Esophagus muscularis mucosa (tissue), 4 donors: ENCODE measurements at places on chromosomes 3 and 15. TPM values are rescaled to one million over a fixed set of nuclear protein-coding genes. Genes with fewer than 3 reads are reported as not detected.
A peak's percentile ranks its signal among the peaks of the same experiment; 100 is the strongest.

DNA sequence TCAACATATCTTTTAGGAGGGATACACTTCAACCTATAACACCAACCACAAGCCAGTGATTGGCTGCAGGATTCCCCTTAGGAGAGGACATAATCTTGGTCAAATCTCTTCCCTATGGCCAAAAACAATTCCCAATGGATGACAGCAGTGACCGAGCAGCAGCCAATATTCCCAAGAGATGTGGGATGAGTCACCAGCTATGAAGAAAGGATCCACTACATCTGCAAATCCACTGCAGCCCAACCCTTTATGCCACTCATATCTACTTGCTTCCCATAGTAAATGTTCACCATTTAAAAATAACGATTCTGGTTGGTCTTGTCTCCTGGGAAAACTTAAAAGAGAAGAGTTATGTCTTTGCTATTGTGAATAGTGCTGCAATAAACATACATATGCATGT lies 4.5 kb upstream of the IQCF5 start:
- DNase-seq = peak; percentile 39

DNA sequence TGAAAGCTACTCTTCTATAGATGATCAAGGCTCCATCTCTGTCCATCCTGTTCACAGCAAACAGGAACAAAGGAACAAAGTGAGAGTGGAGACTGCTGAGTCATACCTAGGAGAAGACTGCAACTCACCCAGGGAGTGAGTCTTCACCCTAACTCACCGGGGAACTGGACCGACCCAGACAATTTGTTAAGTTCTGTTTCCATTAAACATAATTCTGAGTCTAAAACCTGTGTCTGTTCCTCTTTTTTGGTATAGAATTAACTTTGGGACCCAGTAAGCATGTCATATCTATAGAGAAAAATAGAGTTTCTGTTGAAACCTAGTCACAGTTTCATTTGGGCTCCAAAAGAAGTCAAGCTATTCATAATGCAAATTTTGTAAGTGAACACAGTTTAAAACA lies 21.6 kb downstream of the CCDC80 start:
- DNase-seq = no peak

- DNase-seq = no peak
Observed at GRCh38 chr15:86555939-86556338, 476.3 kb downstream of the AGBL1 start.

- DNase-seq = no peak
Observed at GRCh38 chr15:63243101-63243500, 34.3 kb upstream of the APH1B start.

DNA sequence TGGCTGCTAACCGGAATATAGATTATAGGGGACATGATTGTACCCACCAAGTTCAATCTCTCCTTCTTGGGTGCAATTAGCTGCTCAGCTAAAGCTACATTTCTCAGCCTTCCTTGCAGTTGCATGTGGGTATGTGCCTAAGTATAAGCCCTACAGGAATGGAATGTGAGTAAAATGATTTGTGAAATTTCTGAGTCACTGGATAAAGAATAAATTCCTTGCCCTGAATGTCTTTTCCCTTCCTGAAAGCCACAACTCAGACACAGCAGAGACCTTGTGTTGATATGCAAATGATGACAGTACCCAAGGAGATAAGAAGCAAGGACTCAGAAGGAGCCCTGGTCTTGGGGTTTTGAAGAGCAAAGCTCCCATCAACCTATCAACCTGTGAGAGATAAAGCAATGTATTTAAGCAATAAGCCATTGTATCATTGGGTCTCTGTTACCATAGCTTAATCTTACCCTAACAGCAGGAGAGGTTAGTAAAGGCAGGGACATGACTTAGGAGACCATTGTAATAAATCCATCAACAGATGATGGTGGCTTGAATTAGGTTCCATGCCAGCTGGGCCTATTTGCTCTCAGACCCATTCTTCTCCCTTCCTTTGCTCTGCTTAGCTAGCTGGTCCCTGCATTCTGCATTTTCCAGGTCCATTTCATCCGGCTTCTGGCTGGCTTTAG lies 25.6 kb upstream of the ZNF280D start:
- DNase-seq = no peak

- no peak for DNase-seq
Observed at GRCh38 chr3:15300323-15301078, 31.9 kb downstream of the SH3BP5 start.

GRCh38 chr3:125398952-125399351 lies 23.8 kb upstream of the ZNF148 start:
- DNase-seq = no peak

DNA sequence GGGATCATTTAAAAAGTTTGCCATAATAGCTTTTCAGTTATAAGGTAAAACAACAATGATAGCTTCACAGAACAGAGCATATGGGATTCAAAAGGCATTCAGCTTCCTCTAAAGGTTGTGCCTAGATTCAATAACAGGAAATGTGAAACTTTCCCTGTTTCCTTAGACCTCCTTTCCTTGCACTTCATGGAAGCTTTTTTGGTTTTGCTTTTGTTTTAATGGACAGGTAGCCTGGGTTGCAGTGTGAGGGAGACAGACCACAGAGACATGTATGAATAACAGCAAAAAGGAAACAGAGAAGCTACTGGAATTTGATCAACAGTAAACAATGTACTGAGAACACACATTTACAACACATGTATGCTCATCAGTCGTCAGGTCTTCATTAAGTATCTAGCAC lies 2.3 kb upstream of the TNFAIP8L3 start:
- no peak for DNase-seq

- no peak for DNase-seq
Observed at GRCh38 chr3:45665101-45665572, 24.1 kb upstream of the SACM1L start.

DNA sequence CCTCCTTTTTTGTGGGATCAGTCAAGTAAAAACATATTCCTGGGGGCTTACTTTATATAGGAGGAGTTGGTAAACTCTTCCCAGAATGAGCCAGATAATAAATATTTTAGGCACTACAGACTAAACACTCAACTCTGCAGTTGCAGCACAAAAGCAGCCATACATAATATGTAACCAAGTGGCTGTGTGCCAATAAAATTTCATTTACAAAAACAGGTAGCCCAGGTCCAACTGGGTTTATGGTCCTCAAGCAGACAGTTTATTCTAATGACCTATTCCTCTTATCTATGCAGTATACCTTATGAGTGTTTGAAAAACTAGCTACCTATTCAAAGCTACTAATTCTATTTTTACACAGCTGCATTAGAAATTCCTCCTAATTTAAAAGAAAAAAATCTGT lies 61.8 kb downstream of the FAIM start:
- DNase-seq = no peak

DNA sequence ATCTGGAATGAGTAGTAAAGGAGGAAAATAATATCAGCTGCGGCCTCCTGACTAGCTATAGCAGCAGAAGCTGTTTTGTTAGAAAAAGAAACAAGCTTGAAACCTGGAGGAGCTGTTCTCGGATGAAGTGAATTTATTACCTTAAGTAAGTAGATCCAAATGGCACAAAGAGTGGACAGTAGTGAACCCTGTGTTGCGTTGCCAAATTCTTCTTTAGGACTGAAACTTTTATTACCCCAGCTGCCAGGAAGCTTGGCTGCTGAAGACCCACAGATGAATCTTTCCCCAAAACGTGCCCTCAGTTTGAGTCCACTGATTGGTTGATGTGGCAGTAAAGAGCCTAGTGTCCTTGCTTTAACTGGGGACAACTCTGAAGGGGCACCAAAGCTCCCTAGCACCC lies 366.8 kb upstream of the GBE1 start:
- no peak for DNase-seq

- no peak for DNase-seq
Observed at GRCh38 chr3:15694628-15695027, 93.1 kb downstream of the BTD start.

DNA sequence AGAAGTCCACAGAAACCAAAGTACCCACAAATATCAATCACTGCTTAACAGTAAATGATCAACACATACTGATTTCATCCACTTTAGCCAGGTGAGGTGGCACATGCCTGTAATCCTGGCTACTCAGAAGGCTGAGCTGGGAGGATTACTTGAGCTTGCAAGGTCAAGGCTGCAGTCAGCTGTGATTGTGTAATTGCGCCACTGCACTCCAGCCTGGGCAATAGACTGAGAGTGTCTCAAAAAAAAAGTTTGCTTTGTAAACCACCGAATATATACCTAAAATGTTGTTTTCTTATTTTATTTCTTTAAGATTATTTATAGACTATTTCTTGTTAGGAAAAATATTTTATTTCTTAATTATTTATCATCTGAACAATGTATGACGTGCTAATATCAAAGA lies 8.7 kb upstream of the ATP13A4 start:
- peak; percentile 53 for DNase-seq

DNA sequence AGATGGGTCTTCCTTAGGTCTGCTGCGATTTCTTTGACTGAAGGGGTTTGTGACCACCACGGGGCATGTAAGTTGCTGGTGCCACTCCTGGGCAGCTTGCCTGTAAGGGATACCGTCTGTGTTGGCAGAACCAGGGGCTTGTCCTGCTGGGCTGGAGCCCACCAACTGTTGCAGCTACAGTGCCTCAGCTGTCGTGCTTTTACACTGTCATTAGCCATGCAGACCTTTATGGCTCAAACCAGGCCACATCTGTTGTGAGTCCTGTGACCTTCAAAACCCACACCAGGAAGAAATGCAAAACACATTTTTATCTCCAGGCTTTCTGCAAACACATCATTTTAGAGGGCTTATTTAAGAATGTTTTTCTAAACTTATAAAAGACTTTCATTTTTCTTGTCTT lies 168.7 kb downstream of the PTPRG start:
- no peak for DNase-seq

GRCh38 chr3:166071-166470 lies 30.5 kb upstream of the CHL1 start:
- DNase-seq = no peak

DNA sequence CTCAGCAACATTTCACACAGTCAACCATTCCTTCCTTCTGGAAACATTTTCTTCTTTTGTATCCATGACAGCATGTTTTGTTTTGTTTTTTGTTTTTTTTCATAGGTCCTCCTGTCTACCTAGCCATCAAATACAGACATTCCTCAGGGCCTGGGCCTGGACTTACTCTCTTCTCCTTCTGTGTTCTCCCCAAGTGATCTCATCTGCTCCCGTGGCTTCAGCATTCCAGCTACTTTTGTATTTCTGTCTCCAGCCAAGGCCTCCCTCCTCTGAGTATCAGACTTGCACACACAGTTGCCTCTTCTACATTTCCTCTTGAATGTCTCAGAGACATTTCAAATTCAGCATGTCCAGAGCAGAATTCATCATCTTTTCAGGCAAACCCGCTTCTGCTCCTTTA lies 82.4 kb downstream of the HCN4 start:
- DNase-seq = no peak

GRCh38 chr3:130934442-130935089 lies 40.7 kb downstream of the ATP2C1 start:
- DNase-seq = no peak

GRCh38 chr3:41846850-41847249 lies 115.1 kb downstream of the ULK4 start:
- DNase-seq = no peak

- no peak for DNase-seq
Observed at GRCh38 chr3:4763604-4764247, 215.5 kb upstream of the BHLHE40 start.

- no peak for DNase-seq
Observed at GRCh38 chr3:45180051-45180450, 33.9 kb upstream of the CDCP1 start.

DNA sequence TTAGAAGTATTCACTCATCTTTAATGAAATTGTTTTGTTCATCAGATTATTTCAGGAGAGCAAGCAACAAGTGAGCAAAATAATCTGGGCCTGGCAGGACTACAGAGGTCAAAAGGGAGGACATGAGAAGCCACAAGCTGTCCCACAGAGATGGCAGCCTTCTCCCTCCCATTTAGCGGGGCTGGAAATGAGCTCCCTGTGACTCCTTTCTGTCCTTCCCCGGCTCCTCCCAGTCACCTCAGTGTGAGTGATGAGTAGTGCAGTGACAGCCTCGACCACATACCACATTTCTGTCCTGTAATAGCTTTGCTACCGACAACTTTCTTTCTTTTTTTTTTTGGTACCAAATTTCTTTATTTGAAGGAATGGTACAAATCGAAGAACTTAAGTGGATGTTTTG lies 38.0 kb downstream of the RAB7A start:
- DNase-seq = no peak

DNA sequence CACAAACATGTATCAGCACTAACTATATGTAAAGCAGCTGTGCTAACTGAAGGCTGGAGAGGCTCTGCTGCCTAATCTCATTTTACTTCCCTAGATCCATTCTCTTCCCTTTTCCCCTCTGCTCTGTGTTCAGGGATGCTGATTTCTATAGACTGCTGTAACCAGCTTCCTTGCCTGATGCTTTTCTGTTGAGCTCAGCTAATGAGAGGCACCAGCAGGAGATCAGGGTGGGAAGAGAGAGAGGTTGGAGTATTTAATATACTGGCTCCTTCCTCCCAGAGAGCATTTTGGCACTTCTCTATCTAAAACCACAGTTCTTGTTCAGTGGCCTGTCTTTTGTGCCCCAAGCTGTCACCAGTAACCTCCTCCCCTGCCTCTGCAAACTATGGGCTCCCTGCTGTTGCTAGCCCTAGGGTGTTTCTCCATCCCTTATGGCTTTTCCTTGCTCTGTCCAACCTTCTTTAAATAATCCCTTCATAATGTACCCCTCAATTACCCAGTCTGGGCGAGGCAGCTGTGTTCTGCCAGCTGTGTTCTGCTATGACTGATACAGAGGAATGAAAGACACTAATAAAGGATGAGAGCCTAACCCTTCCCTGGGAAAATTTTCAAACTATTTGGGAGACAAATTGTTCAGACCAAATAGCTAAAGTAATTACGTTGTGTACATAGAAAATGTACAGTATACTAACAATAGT lies 69.5 kb downstream of the CADPS start:
- no peak for DNase-seq

GRCh38 chr3:63753567-63753966 lies 65.5 kb upstream of the C3orf49 start:
- DNase-seq = no peak

DNA sequence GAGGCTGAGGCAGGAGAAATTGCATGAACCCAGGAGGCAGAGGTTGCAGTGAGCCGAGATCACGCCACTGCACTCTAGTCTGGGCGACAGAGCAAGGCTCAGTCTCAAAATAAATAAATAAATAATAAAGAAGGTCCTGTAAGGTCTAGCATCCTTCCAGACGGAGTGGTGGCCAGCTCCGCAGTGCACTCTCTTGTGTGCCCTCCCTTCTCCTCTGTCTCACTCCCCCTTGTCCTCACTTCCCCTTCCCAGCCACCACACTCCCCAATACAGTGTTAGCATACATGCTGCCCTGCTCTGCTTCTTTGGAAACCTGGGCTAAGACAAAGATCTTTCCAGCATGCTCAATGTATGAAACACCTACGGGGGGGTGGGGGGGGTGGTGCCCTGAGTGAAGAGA lies 3.4 kb upstream of the CLN6 start:
- DNase-seq = peak; percentile 84

GRCh38 chr3:170977949-170978745 lies 48.4 kb downstream of the SLC2A2 start:
- no peak for DNase-seq

The PLA2G4D gene
- not detected for total RNA-seq

The ESYT3 gene
- total RNA-seq = 0.83 TPM

The FOXB1 gene
- not detected for total RNA-seq

The TTLL13 gene
- total RNA-seq = not detected

The GASK1A gene
- total RNA-seq = 12.9 TPM

The GOLGA6L1 gene
- total RNA-seq = not detected

The CAND2 gene
- total RNA-seq = 25.5 TPM

The ZPLD1 gene
- total RNA-seq = not detected

The SPESP1 gene
- total RNA-seq = 5.8 TPM

The HEG1 gene
- 75.5 TPM for total RNA-seq

The LDHAL6B gene
- not detected for total RNA-seq

The OR5K1 gene
- not detected for total RNA-seq

The CPLX3 gene
- not detected for total RNA-seq

The CD200R1 gene
- total RNA-seq = 3.3 TPM
